ENCODE measurements at places on chromosomes 13 and 19.
A peak's percentile ranks its signal among the peaks of the same experiment; 100 is the strongest.

DNA sequence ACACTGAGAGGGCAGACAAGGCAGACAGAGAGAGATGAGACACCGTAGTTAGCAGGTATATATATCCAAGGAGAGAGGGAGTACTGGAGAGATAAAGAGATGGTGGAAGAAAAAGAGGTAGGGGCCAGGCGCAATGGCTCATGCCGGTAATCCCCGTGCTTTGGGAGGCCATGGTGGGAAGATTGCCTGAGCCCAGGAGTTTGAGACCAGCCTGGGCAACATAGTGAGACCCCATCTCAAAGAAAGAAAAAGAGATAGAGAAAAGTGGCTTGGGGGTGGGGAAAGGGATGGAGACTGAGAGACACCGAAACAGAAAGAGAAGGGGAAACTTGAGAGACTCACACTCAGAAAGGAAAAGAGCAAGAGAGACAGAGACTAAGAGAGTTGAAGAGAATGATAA, 2.5 kb downstream of the RAB4B start:
- no peak for ATAC-seq

GRCh38 chr19:1445932-1446712, 3.8 kb upstream of the APC2 start:
- ATAC-seq = no peak

GRCh38 chr19:18340190-18340989, at the start of gene PGPEP1:
Gene PGPEP1, plus strand, starts transcription at chr19:18340598. Its CDS starts 84 bp downstream, at chr19:18340682.
- ATAC-seq = peak; percentile 52

DNA sequence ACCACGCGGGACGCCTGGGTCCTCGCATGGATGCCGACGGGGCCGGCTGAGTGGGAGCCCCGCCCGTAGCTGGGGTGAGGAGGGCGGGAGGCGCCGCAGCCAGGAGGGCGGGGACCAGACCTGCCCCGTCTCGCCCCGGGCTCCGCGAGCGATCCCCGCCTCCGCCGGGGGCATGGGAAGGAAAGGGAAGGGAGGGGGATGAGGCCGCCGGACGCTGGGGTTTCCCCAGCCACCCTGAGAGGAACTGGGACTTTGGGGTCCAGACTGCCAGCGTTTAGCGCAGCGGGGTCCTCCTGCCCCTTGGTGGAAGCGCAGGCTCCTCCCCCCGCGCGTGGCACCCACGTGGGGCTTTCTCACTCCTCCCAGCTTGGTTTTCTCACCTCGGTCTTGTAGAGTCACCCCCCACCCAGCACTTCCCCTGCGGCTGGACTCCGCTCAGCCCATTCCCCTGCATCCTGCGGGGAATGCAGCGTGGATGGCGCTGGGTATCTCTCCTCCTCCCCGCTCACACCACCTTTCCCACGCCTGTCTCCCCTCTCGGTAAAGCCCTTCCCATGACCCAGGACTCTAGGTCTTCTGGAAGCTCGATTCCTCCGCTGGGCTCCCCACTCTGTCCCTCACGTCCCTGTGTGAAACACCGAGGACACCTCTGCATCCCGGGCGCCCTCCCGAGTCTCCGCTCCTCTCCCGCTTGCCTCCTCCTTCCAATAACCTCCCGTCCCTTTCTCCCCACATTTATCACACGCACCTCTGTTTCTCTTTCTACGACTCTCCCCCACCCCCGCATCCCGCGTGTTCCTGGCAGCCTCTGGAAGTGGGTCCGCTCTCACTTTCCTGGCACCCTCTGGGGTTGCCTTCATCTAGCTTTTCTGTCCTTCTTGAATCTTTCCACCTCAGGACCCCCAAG, 2.1 kb downstream of the TGFB1 start:
- peak; percentile 64 for ATAC-seq

- ATAC-seq = no peak
Observed at GRCh38 chr13:110628952-110629701, 13.8 kb downstream of the NAXD start.

GRCh38 chr13:26221399-26221720, 754 bp downstream of the RNF6 start:
- peak; percentile 3 for ATAC-seq

DNA sequence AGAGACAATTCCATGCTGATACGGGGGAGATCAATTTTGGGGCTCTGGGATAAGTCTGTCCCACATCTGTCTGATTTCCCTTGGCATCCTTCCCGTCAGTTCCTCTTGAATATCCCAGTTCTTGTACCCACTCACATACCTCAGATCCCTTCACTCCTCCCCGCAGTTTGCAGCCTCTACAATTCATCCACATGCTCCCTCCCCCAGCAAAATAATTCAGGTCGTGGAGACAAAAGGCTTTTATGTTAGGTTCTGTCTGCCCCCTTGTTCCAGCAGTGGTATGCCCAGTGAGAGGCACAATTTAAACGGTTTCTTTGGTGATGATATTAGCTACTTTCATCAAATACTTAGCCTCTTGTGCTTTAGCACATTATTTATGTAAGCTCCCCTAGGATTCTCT, 9.6 kb downstream of the RPS16 start:
- ATAC-seq = no peak

- ATAC-seq = no peak
Observed at GRCh38 chr19:21321134-21321533, 8.1 kb downstream of the ZNF708 start.

DNA sequence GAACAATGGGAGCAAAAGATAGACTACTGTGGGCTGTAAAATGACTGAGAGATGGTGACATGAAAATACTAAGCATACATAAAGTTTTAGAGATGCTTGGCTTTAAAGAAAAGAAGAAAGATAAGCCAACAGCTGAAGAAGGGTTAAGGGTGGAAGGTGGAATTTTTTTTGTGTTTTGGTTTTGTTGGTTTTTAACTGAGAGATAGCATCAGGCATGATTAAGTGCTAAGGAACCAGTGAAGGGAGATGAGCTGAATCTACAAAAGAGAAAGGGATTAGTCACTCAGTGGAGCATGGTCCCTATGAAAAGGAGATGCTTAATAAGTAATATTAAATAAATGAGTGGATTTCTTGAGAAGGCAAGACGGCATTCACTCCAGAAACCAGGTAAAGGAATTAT, 12.5 kb upstream of the TBC1D4 start:
- ATAC-seq = no peak

- no peak for ATAC-seq
Observed at GRCh38 chr13:62678039-62678438, 1262.4 kb upstream of the PCDH20 start.

- peak; percentile 17 for ATAC-seq
Observed at GRCh38 chr19:10737722-10738121, 19.8 kb downstream of the DNM2 start.

- no peak for ATAC-seq
Observed at GRCh38 chr13:98707281-98707999, 45.0 kb downstream of the SLC15A1 start.

GRCh38 chr13:50244713-50245574, 229.7 kb downstream of the KCNRG start:
- ATAC-seq = peak; percentile 97

DNA sequence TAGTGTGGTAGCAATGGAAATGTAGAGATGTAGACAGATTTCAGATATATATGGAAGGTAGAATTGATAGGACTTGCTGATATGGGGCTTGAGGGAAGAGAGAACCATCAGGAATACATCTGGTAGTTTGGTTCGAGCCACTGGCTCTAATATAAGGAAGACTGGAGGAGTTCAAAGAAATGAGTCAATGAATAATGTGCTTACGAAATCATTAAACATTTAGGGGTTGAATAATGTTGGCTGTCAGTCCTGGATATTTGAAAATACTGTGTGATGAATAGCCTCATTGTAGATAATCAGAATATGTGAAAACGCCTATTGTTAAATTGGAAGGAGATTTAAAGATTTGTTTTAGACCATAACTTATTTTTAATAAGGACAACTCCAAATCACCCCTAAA, 21.6 kb downstream of the SGCG start:
- ATAC-seq = no peak

DNA sequence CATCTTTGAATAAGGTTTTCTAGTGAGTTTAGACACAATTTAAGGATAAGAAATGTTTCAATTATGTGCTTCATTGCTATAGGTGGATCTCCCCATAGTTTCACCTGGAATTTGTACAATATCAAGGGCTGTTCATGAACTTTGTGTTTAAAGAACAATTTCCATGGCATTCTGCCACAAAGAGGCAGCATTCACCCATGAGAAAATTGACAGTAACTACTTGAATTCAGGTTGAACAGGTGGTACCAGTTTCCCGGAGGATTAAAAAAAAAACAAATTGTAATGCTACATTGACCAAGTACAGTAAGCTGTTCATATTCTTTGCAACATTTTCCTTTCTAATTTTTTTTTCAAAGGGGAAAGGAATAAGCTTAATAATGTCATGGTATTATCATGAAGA, 9.1 kb downstream of the SLITRK5 start:
- no peak for ATAC-seq

GRCh38 chr13:34779171-34779570, 162.9 kb upstream of the NBEA start:
- no peak for ATAC-seq

DNA sequence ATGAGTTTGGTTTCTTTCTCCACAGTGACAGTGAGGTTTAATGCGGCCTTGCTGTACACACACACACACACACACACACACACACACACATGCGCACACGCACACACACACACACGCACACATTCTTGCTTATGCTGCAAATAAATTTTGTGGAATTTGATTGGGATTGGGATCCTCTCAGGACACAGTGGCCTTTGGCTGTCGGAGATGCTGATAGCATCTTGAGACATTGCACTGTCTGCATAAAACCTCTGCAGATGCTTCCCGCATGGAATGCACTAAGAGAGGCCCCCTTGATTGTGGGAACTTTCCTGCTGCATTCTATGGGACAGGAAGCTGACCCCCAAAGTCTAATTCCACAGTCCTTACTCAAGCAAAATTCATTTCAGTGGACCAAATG, 145.6 kb downstream of the FLT1 start:
- ATAC-seq = no peak

GRCh38 chr13:112893570-112894422, 75.2 kb upstream of the MCF2L start:
- peak; percentile 59 for ATAC-seq

DNA sequence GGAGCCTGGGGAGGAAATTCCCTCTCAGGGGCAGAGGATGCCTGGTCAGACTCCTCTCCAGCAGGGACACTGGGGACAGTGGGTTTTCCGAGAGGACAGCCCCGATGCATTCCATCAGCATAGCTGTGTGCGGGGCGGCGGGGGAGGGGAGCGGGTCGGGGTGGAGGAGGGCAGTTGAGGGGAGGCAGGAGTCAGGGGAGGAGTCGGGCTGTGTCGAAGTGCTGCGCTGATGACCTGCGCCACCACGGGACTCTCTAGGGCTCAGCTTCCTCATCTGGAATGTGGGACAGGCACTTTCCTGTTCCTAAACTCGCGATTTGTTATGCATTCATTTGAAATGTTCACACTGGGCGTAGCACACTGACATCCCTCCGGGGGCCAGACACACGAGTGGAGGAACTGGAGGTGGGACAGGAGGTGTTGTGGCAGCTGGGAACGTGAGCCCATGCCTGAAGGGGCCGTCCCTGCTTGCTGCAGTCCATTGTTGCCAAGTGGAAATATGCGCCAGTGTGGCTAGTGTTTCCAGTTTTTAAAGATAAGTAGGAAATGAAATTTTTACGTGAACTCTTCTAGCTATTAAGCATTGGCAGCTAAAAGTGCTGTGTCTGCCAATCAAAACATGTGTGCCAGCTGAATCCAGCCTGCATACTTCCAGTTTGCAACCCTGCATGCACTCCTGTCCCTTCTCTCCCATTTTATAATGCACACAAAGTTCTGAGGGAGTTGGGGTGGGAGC, 43.3 kb downstream of the FLT1 start:
- no peak for ATAC-seq

DNA sequence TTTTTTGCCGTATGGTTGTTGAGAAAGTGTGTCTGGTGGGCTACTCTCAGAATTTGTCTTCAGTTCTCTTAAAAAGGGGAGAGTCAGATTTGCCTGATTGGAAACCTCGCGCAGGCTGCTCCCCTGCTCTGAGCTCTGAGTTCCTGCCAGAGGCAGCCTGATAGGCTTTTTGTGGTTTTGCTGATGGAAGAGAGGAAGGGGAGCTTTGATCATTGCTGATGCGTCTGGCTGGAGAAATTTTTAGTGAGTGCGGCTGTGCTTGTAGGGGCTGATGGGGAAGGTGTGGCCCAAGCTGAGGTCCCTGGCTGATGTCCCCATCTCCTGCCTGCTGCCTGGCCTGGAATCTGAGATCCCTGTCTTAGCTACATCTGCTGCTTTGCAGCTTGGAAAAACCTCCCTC, 2.8 kb downstream of the CHST8 start:
- no peak for ATAC-seq

DNA sequence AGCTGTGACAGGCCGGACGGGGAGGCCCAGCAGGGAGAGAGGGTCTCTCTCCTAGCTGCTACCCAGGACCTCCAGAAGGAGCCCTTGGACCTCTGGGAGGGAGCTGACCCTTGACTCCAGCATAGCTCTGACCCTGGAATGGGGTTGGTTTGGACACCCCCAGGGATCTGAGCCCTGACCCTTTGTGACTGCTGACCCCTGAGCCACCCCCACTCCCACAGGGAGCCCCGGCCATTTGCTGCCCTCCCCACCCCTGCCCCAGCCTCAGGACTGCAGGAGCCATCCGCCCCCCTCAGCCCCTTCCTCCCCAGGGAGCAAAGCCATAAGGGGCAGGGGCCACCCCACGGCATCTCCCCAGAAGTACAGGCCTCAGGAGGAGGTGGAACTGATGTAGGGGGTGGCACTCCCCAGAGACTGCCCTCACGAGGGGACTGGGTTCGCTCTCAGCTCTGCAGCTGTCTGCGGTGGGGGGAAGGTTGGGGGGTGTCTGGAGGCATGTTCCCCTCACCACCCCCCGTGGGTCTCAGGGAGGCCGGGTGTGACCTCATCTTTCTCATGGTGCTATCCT, 7.0 kb downstream of the COX6B2 start:
- ATAC-seq = no peak

DNA sequence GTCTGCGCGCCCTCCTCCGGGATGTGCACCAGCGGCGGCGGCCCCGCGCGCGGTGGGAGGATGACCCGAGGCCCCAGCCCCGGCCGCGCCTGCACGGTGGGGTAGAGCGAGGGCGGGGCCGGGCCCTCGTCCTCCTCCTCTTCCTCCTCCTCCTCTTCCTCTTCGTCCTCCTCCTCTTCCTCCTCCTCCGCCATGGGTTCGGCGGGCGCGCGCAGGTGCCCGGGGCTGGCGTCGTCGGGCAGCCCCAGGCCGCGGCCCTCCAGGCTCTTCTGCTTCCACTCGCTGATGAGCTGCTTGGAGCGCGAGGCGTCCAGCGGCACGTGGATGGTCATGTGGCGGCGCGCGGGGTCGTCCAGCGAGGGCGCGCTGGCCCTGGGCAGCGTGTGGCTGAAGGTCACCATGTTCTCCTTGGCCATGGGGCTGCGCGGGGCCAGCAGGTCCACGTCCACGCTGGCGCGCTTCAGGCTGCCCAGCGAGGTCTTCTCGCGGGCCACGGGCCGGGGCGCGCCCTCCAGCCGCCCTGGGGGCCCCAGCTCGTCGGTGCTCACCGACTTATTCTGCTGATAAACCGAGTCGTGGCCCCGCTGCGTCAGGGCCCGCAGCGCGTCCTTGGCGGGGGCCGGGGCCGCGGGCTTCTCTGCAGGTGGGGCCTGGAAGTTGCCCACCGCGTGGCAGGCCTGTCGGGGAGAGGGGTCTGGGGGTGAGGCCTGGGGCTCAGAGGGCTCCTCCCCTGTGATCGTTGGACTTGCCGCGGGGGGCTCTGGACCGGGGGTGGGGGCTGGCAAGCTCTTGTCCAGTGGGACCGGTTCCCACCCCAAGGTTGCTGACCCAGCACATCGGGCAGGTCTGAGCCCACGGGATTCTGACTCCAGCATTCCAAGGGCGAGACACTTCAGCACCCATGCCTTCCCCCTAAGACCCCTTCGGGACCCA, 8.3 kb downstream of the PLPPR3 start:
- ATAC-seq = no peak

- no peak for ATAC-seq
Observed at GRCh38 chr13:92500192-92500591, 726.4 kb upstream of the GPC6 start.

GRCh38 chr19:49393881-49394280, 5.8 kb downstream of the KASH5 start:
- ATAC-seq = no peak
